Natural killer cell treated with Interleukin-12 subunit alpha and Interleukin-12 subunit beta and Interleukin-15 and Interleukin-18, amount 100 ng/mL, for 72 hours (primary cell): ENCODE measurements at places on chromosomes 1 and 21. TPM values are rescaled to one million over a fixed set of nuclear protein-coding genes. Genes with fewer than 3 reads are reported as not detected.

DNA sequence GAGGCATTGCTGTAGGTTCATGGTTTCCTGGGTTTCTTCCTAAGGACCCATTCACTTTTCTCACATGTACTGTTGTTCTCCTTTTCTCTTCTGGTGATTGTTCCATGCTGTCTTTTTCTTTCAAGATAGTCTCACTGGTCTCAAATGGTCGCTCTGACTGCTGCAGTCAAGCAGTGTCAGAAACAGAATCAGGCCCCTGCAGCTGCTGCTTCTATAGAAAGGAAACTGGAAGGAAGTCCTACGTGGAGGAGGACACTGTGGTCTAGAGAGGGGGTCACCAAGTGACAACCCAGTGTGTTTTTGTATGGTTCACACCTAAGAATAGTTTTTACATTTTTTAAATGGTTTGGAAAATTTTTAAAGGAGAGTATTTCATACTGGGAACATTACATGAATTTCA lies 2.4 kb downstream of the NECAP2 start:
- no peaks in the 10 kb centered on the region for H3K27me3 ChIP-seq
- no peaks in the 10 kb centered on the region for H3K36me3 ChIP-seq
- no peak for DNase-seq
- H3K4me1 ChIP-seq, result peaks cover 23% of the 10 kb centered on the region

Gene RSPH1
- total RNA-seq, result 0.25 TPM

Gene VANGL2
- total RNA-seq, result not detected

Gene OR6Y1
- total RNA-seq, result not detected

Gene ARMH1
- total RNA-seq, result 1.8 TPM

DNA sequence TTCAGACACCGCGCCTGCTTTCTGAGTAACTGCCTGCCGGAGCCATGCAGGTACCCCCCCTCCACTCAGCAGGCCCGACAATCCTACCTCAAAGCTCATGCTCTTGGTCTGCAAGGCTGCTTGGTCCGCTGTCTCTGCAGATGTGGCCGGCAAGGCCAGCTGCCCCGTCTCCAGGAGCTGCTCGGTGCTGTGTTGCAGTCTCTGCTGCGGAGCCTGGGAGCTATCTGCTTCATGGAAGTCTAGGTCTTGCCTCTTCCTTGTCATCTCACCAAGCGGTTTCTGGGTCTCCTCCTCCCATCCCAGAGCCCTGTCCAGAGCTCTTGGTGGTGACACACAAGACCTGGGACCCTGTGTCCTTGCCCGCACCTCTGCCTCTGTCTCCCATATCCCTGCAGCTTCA lies 24.0 kb upstream of the GNPAT start:
- H3K4me3 ChIP-seq, result no peak overlapping the region
- DNase-seq, result no peak
- no peak overlapping the region for H3K27ac ChIP-seq
- peaks cover 6% of the 10 kb centered on the region for H3K27me3 ChIP-seq

Gene SELENBP1
- total RNA-seq, result not detected

GRCh38 chr1:102799496-102799895 lies 308.8 kb downstream of the COL11A1 start:
- H3K27ac ChIP-seq, result no peak overlapping the region
- DNase-seq, result no peak
- H3K27me3 ChIP-seq, result no peaks in the 10 kb centered on the region
- no peaks in the 10 kb centered on the region for H3K4me1 ChIP-seq
- no peaks in the 10 kb centered on the region for H3K36me3 ChIP-seq
- no peak overlapping the region for H3K4me3 ChIP-seq

Gene MEX3A
- 0.06 TPM for total RNA-seq

Gene SPATA45
- 0.86 TPM for total RNA-seq

GRCh38 chr1:62271948-62272728 lies 47.1 kb downstream of the KANK4 start:
- no peaks in the 10 kb centered on the region for H3K36me3 ChIP-seq
- peak; percentile 47 for DNase-seq
- no peak overlapping the region for H3K27ac ChIP-seq
- H3K4me3 ChIP-seq, result peak overlapping the region; percentile 8
- no peaks in the 10 kb centered on the region for H3K27me3 ChIP-seq

DNA sequence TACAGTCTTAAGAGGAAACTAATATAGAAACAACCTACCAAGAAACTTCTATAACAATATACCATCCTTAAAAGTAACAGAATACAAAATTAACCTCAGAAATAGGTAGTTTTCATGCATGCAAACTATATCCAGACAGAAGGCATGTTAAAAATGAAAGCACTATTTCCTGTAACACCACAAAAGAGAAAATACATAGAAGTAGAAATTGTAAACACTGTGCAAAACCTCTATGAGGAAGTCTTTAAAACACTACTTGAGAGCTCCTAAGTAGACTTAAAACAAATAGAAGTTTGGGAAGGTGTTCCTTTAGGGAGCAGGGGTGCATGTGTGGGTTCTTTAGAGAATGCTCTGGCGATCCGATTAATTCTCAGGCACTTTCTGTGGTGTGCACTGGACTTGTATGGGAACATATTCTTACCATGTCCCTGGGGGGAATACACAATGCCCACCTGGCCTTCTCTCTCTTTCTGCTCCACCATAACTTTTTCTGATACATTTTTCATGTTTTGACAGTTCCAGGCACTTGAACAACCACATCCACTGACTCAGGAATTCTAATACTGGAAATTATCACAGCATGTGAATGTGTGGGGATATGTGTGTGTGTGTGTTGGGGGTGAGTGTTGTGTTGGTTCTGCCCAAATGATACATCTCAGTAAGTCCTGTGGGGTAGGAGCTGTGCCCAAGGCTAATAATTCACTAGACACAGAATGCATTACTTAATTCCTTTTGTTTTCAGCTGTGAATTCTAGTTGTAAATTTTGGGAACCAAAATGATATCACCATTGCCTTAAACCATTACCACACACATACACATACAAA lies 866.3 kb upstream of the B3GALT2 start:
- H3K4me1 ChIP-seq, result no peaks in the 10 kb centered on the region
- DNase-seq, result no peak
- no peaks in the 10 kb centered on the region for H3K36me3 ChIP-seq
- no peaks in the 10 kb centered on the region for H3K27me3 ChIP-seq
- H3K4me3 ChIP-seq, result no peak overlapping the region
- H3K27ac ChIP-seq, result no peak overlapping the region

DNA sequence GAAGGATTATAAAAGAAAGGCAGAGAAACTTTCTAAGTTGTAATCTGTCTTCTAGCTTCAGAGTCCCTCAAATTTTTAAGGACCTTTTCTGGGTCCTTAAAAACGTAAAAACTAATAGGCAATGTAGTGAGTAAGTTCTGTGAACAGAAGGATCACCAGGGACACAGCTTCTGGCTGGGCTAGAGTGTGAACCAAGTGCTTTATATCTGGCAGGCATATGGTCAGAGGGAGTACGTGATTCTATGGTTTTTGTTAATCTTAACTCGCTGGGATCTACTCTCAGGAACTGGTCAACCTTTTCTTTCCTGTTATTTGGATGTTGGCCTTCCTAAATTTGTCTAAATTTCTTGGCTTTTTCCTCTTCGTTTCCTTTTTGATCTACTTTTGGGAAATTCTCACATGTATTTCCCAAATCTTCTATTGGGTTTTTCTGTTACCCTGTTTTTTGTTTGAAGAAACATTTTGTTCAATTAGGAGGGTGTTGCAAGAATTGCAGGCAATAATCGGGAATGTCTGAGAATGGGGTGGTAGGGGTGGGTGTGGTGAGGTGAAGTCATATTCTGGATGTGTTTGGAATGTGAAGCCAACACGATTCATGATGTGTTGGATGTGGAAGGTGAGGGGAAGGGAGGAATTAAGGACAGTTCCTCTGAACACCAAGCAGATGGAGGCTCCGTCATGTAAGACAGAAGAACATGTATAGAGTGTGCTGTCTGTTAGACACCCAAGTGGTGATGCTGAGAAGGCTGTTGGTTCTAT lies 193.2 kb downstream of the FMN2 start:
- H3K4me3 ChIP-seq, result no peak overlapping the region
- no peak for DNase-seq
- no peaks in the 10 kb centered on the region for H3K4me1 ChIP-seq
- no peak overlapping the region for H3K27ac ChIP-seq
- H3K27me3 ChIP-seq, result no peaks in the 10 kb centered on the region
- no peaks in the 10 kb centered on the region for H3K36me3 ChIP-seq

Gene TMEM125
- not detected for total RNA-seq

DNA sequence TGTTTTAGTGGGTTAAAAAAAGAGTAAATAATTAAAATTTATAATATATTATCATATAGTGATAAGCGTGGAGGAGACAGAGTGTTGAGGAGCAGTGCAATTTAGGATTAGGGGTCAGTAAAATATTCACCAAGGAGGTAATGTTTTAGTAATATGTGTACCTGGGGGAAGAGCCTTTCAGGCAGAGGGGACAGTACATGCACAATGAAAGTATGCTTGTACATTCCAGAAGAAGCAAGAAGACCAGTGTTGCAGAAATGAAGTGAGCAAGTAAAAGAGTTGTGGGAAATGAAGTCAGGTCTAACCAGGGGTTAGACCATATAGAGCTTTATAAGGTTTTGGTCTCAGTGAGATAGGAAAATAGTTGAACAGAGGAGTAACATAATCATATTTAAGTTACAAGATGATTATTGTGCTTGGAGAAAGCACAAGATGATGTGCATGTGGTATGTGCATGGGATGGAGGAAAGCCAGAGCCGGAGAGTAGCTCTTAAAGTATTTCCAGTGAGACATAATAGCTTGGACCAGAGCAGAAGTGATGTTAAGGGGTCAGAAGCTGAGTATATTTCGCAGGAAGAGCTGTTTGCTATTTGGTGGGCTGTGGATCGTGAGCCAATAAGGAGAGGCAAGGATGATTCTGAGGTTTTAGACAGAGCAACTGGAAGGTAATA lies 44.8 kb downstream of the SNX7 start:
- no peaks in the 10 kb centered on the region for H3K36me3 ChIP-seq
- H3K27ac ChIP-seq, result no peak overlapping the region
- no peak overlapping the region for H3K4me3 ChIP-seq

Gene AGT
- not detected for total RNA-seq

GRCh38 chr1:40090652-40091355 lies 6.2 kb downstream of the PPT1 start:
- no peaks in the 10 kb centered on the region for H3K27me3 ChIP-seq
- DNase-seq, result no peak
- H3K27ac ChIP-seq, result no peak overlapping the region
- no peak overlapping the region for H3K4me3 ChIP-seq

- no peaks in the 10 kb centered on the region for H3K27me3 ChIP-seq
- no peak overlapping the region for H3K4me3 ChIP-seq
- no peaks in the 10 kb centered on the region for H3K36me3 ChIP-seq
- peaks cover 7% of the 10 kb centered on the region for H3K4me1 ChIP-seq
- no peak overlapping the region for H3K27ac ChIP-seq
Measured at GRCh38 chr1:37458551-37458950, 15.8 kb upstream of the ZC3H12A start.

Gene OR6N1
- total RNA-seq, result not detected

Gene ACTRT2
- total RNA-seq, result not detected

DNA sequence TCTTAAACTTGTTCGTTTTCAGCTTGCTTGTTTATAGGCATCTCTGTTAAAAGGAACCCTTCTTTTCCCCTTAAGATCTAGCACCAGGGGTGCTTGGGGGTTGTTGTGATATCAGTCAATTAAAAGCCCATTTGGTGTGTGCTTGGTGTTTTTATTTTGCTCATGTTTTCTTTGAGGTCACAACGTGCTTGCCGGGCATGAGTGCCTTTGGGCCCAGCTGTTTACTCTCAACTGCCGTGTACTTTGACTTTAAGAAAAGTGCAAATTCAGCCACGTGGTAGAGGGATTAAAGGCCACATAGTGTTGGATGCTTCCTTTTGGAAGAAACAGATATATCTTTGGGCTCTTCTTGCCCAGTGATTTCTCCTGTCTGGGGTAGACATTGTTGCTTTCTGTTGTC lies 10.5 kb downstream of the ARID1A start:
- peaks cover 27% of the 10 kb centered on the region for H3K4me1 ChIP-seq
- H3K36me3 ChIP-seq, result peaks cover 4% of the 10 kb centered on the region
- H3K4me3 ChIP-seq, result peak overlapping the region; percentile 55
- DNase-seq, result no peak
- H3K27ac ChIP-seq, result peak overlapping the region; percentile 61

- H3K4me3 ChIP-seq, result no peak overlapping the region
- H3K36me3 ChIP-seq, result peaks cover 25% of the 10 kb centered on the region
- no peaks in the 10 kb centered on the region for H3K27me3 ChIP-seq
- no peak for DNase-seq
Measured at GRCh38 chr1:42305639-42306038, 29.4 kb downstream of the FOXJ3 start.

DNA sequence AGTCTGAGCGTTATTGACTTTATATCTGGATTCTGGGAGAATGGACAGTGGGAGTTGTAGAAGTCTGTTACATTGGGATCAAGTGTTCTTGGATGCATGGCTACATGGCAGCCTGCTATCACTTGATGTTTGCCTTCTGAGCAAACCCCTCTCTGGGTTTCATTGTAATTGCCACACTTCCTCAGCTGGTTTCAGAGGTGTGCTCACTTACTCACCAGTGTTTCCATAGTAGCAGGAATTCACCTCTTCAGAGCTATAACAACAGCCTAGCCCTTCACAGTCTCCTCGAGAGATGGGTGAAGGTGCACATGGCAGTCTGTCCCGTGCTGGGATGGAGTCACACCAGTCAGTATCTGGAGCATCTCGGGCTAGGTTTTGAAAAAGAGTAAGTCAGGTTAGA lies 2.6 kb downstream of the ZP4 start:
- H3K27ac ChIP-seq, result no peak overlapping the region
- H3K4me3 ChIP-seq, result no peak overlapping the region
- no peak for DNase-seq
- no peaks in the 10 kb centered on the region for H3K27me3 ChIP-seq
- H3K36me3 ChIP-seq, result no peaks in the 10 kb centered on the region
- H3K4me1 ChIP-seq, result no peaks in the 10 kb centered on the region

DNA sequence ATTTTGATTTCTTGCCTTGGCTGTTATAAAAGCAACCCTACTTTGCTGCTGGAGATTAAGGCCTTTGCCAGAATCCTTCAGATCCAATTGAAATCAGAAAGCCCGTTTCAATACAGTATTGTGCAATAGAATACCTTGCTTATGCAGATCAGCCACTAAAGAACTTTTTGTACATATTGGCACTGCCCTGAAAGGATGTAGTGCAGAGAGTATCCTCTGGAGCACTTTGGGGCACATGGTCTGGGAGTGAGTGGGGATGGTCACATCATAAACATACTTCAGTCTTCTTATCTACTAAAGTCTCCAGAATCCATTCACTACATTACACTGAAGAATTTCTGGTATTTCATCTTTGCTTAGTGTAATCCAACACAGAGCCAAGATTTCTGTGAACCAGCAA lies 189.0 kb downstream of the CENPF start:
- H3K4me3 ChIP-seq, result no peak overlapping the region
- H3K27me3 ChIP-seq, result no peaks in the 10 kb centered on the region
- H3K27ac ChIP-seq, result no peak overlapping the region
- H3K36me3 ChIP-seq, result no peaks in the 10 kb centered on the region
- DNase-seq, result no peak

- H3K36me3 ChIP-seq, result no peaks in the 10 kb centered on the region
- H3K4me1 ChIP-seq, result no peaks in the 10 kb centered on the region
- H3K27me3 ChIP-seq, result no peaks in the 10 kb centered on the region
- DNase-seq, result no peak
Measured at GRCh38 chr1:158140764-158141192, 39.9 kb upstream of the CD1D start.
